ENCODE measurements at places on chromosomes 3 and 15. TPM values are rescaled to one million over a fixed set of nuclear protein-coding genes. Genes with fewer than 3 reads are reported as not detected.
A peak's percentile ranks its signal among the peaks of the same experiment; 100 is the strongest.

DAZL gene
- not detected for total RNA-seq

KCNMB2 gene
- total RNA-seq: not detected

SERINC4 gene
- 0.14 TPM for total RNA-seq

TMCO5A gene
- not detected for total RNA-seq

ROBO2 gene
- total RNA-seq: not detected

CFAP44 gene
- 5.0 TPM for total RNA-seq

ARL14 gene
- total RNA-seq: not detected

MFSD1 gene
- total RNA-seq: 11.2 TPM

EIF4E3 gene
- total RNA-seq: 70.1 TPM

DUOX1 gene
- total RNA-seq: 0.95 TPM

ALS2CL gene
- total RNA-seq: 1.9 TPM

TLNRD1 gene
- total RNA-seq: 17.2 TPM

ALG1L2 gene
- not detected for total RNA-seq

GRCh38 chr3:188001093-188001492 lies 152.9 kb upstream of the LPP start:
- no peak for DNase-seq

DNA sequence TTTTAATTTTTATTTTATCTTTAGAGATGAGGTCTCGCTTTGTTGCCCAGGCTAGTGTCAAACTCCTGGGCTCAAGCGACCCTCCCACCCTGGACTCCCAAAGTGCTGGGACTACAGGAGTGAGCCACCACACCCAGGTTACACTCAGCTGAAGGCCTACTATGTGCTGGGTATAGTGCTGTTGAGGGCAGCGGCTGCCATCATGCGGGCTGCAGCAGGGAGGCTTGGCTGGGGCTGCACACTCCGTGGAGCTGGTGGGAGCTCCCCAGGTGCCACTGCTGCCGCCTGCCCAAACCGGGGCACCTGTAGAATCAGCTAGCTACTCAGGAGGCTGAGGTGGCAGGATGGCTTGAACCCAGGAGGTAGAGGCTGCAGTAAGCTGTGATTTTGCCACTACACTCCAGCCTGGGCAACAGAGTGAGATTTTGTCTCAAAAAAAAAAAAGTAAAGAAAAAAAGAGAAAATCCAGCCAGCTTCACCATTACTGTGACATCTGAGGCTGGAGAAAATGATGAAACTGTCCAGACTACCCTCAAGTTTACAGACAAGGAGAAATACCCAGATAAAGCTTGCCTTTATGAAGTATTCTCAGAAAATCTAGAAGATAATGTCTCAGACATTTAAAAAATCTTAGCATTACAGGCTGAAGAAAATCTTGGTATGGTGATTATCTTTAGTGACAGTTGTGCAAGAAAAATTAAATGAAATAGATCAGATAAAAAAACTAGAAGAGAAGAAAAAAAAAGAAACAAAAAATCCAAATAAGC lies 42.1 kb downstream of the CRABP1 start:
- DNase-seq: no peak

GRCh38 chr3:13891492-13892073 lies 11.7 kb upstream of the WNT7A start:
- peak; percentile 25 for DNase-seq

- no peak for DNase-seq
Measured at GRCh38 chr3:22334996-22335395, 584.0 kb upstream of the ZNF385D start.

DNA sequence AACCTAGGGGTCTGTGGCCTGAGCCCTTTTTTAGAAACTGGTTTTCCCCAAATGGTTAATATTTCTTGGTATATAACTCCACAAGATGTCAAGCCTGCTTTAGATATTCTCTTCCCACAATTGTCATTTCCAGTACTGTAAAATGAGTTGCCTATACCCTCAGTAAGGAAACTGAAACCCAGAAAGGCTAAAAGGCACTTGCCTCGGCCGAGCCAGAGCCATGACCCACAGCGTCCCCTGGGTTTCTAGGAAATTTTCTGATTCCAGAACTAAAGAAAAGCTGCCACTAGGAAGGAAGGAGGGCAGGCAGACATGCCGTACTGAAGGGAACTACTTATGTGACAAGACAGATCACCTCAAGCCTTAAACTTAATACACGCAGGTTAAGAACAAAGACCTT lies 59.1 kb downstream of the ATP8B4 start:
- no peak for DNase-seq

DNA sequence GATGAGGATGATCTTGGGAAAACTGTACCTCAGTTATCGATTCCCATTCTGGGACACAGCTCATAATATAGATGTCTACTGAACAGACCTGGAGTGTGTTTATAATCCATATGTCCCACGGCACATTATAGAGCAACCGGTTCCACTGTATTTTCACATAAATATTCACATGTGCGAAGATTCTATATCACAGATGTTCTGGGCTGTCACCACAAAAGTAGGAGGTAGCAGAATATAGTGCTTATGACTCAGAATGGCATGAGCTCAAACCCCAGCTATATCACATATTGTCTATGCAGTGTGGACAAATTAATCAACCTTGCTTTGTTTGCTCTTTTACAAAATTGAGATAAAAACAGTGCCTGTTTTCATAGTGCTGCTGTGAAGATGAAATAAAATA lies 640.3 kb upstream of the ADAMTS9 start:
- DNase-seq: no peak

- DNase-seq: no peak
Measured at GRCh38 chr15:28921919-28922706, 36.3 kb downstream of the APBA2 start.

DNA sequence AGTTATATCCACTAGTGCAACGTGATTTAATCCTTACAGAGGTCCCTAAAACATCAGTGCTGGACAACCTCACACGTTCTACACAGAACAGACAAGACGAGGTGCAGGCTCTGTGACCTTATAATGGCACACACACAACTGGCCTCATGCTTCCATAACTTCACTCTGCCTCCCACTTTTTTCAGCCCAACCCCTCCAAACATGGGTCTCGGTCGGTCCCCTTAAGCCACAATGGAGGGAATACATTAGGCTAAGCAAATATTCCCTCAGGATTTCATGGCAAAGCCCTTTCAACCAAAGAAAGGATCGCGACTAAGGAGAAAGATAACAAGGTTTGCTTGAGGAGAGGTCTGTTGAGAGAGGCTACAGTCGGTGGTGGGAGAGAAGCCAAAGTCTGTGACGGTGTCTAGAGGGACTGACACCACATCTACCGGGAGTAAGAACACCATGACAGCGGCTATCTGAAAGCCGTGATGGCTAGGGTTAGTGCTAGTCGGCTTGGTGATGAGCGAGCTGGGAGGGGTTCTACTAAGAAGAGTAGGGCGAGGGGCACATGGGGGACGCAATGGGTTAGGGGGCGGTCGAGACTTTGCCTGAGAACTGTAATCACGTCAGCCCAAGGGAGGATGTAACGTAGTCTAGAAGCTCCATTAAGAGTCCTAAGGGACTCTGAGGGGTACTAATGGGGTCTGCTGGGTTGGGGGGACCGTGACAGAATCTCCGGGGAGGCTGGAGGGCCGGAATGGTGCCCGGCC lies 1.0 kb downstream of the MYO9A start:
- peak; percentile 26 for DNase-seq

- DNase-seq: no peak
Measured at GRCh38 chr3:182949688-182950087, 30.6 kb downstream of the DCUN1D1 start.

GRCh38 chr15:52228921-52229320 lies 37.7 kb upstream of the GNB5 start:
- DNase-seq: no peak

- DNase-seq: no peak
Measured at GRCh38 chr3:1501406-1502115, 408.7 kb downstream of the CNTN6 start.

DNA sequence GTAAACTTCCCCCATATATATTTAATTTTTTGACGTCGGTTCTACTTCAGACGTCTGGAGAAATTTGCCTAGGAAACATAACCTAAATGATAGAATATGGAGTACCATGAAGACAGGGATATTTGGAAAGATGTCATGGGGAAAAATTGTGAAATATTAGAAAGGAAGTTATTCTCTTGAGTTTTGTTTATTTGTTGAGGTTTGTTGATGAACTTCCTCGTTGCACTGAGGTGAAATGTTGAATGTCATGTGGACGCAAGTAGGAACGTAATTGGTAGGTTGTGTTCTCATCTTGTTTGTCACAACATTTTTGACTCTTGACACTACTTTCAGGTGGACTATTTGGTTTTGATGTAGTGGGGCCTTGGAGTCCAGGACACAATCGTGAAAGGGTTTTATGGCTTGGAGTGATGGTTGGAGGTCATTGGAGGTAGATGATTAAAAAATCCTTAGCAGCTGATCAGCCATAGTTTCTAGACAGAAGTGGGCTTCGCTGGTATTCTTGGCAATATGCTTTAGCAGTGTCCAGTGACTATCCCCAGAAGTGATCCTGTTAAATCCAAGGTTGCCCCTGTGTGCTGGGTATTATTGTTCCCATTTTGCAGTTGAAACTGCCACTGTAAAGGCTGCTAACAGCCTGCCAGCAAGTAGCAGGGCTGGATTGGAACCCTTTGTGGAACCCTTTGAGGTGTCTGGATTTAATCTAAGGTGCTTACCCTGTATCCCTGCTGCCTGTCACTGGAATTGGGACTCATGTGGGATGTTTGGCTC lies 1.5 kb downstream of the ABHD5 start:
- no peak for DNase-seq

DNA sequence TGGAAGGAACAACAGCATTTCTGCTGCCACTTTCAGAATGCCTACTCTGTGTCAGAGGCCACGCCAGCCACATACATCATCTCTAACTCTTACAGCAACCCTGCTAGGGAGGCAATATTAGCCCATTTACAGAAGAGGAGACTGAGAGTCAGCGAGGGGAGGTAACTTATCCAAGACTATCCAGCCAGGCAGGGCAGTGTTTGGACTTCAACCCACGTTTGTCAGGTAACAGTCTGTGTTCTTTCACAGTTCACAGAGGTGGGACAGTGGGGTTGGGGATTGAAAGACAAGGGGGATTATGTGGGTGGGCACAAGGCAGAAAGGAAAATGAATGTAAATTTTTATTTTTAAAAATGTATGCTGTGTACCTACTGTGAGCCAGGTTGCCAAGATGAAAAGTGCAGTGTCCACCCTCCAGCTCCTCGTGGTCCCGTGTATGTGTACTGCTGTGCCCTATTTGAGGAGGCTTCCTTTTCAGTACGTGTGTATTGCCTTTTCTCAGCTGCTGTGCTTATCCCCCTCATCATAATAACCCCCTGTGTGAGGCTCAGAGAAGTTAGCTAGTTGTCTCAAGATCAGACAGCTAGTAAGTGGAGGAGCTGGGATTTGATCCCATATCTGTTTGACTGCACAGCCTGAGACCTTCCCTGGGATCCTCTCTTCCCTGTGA lies 16.5 kb upstream of the ATP2B2 start:
- DNase-seq: no peak

GRCh38 chr15:55014391-55015092 lies 182.2 kb downstream of the RSL24D1 start:
- no peak for DNase-seq

DNA sequence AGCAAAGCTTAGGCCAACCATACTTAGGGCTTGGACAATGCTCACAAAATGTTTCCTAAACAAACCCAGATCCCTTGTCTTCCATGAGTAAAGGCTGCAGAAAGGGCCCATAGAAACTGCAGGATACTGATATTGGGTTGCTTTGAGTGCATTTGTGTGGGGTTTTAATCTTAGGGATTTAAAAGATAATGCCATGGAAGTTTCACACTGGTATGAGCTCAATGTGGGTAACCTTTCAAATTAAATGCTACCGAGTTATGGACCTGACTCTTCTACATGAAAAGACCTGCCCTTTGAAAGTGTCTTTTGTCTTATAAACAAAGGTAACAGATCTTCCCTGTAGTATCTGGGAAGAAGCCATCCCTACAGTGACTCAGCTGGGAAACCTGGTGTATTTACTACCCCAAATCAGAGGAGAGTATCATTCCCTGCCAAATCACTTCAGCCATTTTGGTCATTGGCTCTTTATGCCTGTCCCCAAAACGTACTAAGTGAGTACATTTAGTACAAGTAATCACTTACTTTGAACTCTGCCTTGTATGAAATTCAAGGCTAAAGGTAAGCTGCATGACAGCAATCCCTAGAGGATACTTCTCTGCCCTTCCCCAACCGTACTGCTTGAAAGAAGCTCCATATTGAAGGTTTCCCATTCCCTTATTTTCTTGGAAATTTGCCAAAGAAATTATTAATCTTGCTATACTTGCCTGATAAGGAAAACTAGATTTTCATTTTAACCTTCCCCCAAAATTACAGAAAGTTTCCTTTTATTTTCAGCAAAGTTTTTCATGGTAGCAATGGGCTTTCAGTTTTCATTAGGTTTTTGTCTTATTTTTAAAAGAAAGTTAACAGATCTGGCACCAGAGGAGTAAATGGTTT lies 7.2 kb downstream of the TM4SF1 start:
- DNase-seq: no peak

DNA sequence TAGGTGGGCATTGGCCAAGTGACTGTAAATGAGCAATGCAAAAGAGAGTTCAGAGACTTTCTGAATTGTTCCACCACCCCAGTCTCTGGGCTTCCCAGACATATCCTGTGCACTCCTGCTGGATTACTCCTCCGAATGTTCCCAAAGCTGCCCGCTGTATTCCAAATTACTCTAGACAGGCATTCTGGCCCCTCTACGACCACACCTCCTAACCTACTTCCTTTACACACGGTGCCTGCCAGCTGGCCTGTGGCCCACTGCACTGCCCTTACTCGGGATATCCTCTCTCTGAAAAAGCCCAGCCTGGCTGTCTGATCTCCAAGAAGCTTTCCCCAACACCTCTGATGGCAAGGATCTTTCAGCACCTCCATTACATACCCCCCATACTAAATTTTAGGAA lies 66.6 kb downstream of the DUT start:
- no peak for DNase-seq

DNA sequence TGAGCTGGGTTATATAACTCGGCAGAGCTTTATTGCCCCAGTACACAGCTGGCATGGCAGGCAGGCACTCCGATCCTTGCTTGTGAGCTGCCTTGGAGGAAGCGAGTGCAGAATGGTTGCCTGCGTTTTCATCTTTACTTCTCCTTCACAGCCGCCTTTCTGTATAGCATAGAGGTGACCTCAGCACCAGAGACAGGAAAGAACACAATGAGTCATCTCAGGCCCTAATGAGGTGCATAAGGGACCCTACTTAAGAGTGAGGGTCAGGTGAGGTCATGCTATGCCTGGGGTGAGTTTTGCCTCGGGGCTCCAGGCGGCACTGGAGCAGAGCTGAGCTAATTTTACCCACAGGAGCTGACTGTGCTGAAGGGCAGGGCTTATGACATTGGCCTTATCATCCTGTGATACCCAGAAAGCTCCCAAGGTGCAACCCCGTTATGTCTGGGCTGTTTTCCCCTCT lies 43.5 kb downstream of the LPP start:
- DNase-seq: no peak

- DNase-seq: no peak
Measured at GRCh38 chr3:127103080-127103479, 89.9 kb upstream of the PRR23E start.

Data from activated T-cell treated with anti-CD3 and anti-CD28 coated beads, Interleukin-2, amount 50 U/mL, for 72 hours (primary cell).